ENCODE measurements at places on chromosomes 3 and 15. TPM values are rescaled to one million over a fixed set of nuclear protein-coding genes. Genes with fewer than 3 reads are reported as not detected.

ETFA gene
- 86.1 TPM for total RNA-seq

GRCh38 chr15:85004550-85004949 lies 22.9 kb downstream of the PDE8A start:
- H3K4me1 ChIP-seq: peaks cover 23% of the 10 kb centered on the region
- H3K4me3 ChIP-seq: no peak overlapping the region

ZBED2 gene
- total RNA-seq: 1.9 TPM

DNA sequence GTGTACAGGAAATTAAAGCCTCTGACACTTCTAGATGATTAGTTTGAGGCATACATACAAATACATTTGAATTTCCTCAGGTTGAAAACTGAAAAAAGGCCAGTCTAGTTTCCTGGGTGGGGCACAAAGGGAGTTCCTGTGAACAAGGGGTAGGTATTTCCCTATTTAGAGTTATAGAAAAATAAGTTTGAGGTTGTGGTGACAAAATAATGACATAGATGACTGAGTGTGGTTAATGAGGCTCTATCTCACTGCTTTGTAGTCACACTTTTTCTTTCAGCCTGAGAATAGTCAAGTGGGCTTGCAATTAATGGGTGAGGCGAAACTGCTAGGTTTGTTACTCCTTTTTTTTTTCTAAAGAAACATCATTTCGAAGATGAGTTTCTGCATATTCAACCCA lies 4.3 kb downstream of the SLCO3A1 start:
- H3K36me3 ChIP-seq: peaks cover 18% of the 10 kb centered on the region
- H3K27ac ChIP-seq: peak overlapping the region; percentile 78
- DNase-seq: no peak
- peak overlapping the region; percentile 65 for H3K4me3 ChIP-seq

- H3K4me3 ChIP-seq: peak overlapping the region; percentile 88
- peaks cover 37% of the 10 kb centered on the region for H3K27me3 ChIP-seq
- no peak overlapping the region for H3K27ac ChIP-seq
- H3K4me1 ChIP-seq: peaks cover 16% of the 10 kb centered on the region
- H3K36me3 ChIP-seq: no peaks in the 10 kb centered on the region
- DNase-seq: no peak
These were observed 775 bp upstream of the CCDC39 start for GRCh38 chr3:180680097-180680430.

HTR3C gene
- not detected for total RNA-seq

- H3K4me3 ChIP-seq: no peak overlapping the region
- H3K27me3 ChIP-seq: no peaks in the 10 kb centered on the region
- no peak for DNase-seq
- no peaks in the 10 kb centered on the region for H3K36me3 ChIP-seq
These were observed 633.7 kb upstream of the SUCLG2 start for GRCh38 chr3:68288085-68288484.
